ENCODE measurements at places on chromosomes 16 and 17.

GRCh38 chr16:9798474-9798873, 383.8 kb downstream of the GRIN2A start:
- no peak for DNase-seq

- DNase-seq: no peak
These were observed 61.4 kb downstream of the SRL start for GRCh38 chr16:4180511-4180910.

- no peak for DNase-seq
These were observed 49.9 kb downstream of the SCPEP1 start for GRCh38 chr17:57027852-57028251.

DNA sequence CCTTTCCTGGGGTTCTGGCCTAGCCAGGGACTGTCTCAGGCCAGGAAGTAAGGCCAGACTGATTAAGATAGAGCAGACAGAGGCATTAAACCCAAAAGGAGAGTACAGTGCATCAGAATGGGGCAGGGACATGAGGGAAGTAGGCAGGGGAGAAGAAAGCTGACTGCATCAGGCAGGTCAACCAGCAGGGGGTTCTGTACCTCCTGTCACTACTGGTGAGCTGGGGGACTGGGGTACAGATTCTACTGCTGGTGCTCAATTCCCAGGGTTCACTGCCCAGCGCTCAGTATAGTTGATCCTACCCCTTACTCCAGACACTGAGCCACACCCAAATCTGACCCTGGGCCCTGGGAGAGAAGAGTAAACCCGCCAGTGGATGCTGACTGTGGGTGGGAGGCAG, 12.9 kb upstream of the MTMR4 start:
- no peak for DNase-seq

DNA sequence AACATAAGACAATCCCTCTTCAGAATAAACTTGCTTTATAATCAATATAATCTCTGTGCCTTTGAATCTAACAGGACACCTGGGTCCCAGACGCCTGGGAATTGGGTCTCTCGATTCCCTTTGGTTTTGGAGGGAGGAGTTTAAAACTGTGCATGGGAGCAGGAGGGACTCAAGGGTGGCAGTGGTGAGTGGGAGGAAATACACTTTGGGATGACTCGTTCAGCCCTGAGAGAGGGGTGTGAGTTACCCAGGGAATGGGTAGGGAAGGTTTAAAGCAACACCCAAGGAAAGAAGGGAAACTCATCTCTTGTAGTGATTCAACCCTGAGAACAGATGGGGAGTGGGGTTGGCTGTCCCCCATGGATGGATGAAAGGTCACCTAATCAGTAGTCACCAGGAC, 1.6 kb downstream of the RANGRF start:
- no peak for DNase-seq

DNA sequence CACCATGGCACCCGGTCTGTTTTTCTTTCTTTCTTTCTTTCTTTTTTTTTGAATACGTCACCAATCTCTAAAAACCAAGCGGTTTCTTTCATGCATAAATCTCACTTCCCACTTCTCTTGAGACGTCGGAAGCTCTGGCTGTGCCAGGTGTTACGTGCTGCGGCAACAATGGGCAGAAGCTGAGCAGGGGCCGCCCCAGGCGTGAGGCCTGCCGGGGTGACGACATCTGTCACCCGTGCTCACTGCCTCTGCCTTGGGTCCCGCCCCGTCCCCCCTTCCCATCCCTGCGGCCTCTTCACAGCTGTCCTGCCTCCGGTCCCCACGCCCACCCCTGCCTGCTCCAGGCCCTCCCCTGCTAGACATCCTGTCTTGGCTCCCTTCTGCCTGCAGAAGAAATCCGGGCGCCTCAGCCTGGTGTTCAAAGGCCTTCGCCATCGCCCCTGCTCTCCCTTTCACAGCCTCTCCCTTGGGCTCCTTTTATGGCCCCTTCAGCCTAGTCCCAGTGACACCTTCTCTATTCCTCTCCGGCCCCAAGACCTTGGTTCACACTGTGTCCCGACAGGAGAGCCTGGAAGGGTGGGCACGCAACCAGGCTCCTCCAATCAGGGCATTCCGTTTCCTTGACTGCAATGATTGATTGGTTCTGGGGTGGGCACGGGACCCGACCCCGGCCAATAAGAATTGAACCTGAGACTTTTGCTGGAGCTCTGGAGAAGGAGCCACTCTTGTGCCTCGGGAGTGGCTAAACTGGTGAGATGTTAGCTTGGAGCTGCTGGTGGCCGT, 4.8 kb downstream of the P2RX1 start:
- no peak for DNase-seq

All from NCI-H1105 treated with DMSO at 0.1 percent for 48 hours (cell line).